Vagina (tissue), 2 donors: ENCODE measurements at places on chromosomes 16 and 17. TPM values are rescaled to one million over a fixed set of nuclear protein-coding genes. Genes with fewer than 3 reads are reported as not detected.
A peak's percentile ranks its signal among the peaks of the same experiment; 100 is the strongest.

- no peak for DNase-seq
- no peaks in the 10 kb centered on the region for H3K27me3 ChIP-seq
- peaks cover 9% of the 10 kb centered on the region for H3K4me1 ChIP-seq
Observed at GRCh38 chr16:825341-826061, 25.0 kb upstream of the GNG13 start.

HOXB6 gene
- 1.2 TPM for total RNA-seq

DNA sequence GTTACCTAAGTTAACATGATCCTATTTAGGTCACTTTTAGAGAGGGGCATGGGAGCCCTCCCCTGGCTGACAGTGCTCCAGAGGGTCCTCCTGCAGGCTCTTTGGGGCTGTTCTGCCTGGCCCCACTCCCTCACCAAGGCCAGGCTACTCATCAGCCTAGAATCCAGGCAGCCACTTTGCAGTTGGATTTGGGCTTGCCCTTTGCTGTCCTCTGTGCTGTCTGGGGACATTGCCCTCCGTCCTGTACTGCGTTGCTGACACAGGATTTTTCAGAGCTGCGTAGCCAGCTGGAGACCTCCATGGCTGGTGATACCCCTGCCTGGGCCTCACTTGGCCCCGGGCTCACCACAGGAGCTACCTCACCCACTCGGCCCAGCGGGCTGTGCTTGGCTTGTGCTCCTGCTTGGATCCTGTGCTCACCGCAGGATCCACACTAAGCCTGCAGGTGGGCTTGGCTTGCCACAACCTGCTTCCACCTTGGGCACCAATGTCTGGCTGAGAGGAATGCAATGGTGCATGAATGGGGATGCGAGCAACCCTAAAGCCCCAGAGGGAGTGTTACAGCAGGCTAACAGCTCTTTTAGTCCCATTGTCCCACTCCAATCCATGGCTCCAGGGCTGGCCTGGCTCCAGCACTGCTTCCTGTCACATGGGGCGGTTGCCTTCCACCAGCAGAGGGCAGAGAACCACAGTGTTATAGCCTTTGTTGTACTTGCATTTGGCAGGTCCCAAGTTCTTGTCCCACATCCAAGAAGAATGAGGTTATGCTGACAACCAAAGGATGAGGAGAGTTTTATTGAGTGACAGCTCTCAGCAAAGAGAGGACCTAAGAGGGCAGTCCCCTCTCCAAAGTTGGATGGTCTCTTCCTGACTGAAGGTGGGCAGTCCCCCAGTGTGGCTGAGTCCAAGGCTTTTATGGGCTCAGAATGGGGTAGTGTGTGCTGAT lies 21.5 kb downstream of the CCL4 start:
- no peak overlapping the region for H3K4me3 ChIP-seq
- no peak overlapping the region for H3K27ac ChIP-seq
- H3K27me3 ChIP-seq, result no peaks in the 10 kb centered on the region
- H3K4me1 ChIP-seq, result no peaks in the 10 kb centered on the region
- H3K36me3 ChIP-seq, result no peaks in the 10 kb centered on the region
- DNase-seq, result no peak

GNGT2 gene
- 6.6 TPM for total RNA-seq

KRTAP1-5 gene
- not detected for total RNA-seq

INTS2 gene
- total RNA-seq, result 12.8 TPM

TEN1 gene
- 10.3 TPM for total RNA-seq

DNA sequence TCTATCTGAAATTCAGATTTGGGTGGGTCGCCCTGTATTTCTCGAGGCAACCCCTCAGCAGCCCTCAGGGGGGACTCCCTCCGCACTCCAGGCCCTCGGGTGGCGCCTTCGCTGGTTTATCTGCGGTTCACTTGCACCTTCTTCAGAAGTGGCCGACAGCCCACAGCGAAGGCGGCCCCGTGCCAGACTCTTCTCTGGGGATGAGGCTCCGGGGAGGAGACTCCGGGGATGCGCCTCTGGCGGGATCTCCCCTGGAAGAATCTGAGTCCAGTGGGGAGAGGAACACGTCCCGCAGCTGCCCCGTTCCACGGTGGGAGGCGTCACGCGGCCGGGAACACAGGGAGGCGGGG lies 63.9 kb upstream of the DNAJA2 start:
- H3K27ac ChIP-seq, result peak overlapping the region; percentile 76
- H3K27me3 ChIP-seq, result no peaks in the 10 kb centered on the region
- H3K36me3 ChIP-seq, result no peaks in the 10 kb centered on the region
- no peak for DNase-seq
- H3K4me3 ChIP-seq, result peak overlapping the region; percentile 86

MEFV gene
- total RNA-seq, result 1.5 TPM

SEZ6L2 gene
- 15.7 TPM for total RNA-seq

TEKT5 gene
- total RNA-seq, result not detected

- no peaks in the 10 kb centered on the region for H3K36me3 ChIP-seq
- H3K27me3 ChIP-seq, result no peaks in the 10 kb centered on the region
- no peak overlapping the region for H3K4me3 ChIP-seq
- no peak for DNase-seq
- no peaks in the 10 kb centered on the region for H3K4me1 ChIP-seq
Observed at GRCh38 chr16:85912211-85912974, 13.4 kb downstream of the IRF8 start.

C16orf54 gene
- total RNA-seq, result 3.2 TPM

KRTAP2-1 gene
- total RNA-seq, result not detected
